ENCODE measurements at places on chromosomes 7 and 10.

DNA sequence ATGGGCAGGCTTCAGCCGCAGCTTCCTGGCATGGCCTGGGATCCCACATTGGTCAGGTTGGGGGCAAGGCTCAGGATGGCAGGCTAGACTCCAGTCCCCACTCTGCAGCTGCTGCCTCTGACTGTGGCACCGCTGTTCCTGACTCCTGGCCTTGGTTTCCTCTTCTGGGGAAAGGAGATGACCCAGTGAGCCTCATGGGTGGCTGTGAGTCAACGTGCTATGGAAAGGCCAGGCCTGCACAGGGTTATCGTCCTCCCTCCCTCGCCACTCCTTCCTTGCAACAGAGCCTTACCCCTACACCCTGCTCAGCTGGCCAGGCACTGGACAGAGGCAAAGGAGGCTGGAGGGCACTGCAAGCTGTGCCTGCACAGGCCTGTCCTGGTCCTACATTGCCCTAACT is 36.1 kb upstream of the CHST15 start:
- no peak for DNase-seq

DNA sequence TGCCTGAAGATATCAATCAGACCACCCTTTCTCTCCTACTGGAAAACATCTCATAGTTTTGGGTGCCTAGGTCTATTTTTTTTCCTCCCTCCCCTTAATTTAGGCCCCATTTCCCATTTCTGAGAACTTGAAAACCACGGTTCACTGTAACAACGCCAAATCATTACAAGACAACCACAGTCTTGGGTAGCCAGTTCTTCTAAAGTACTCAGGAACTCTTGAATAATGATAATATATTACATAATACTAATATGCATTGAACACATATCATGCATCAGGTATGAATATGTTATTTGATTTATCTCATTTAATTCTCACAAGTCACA is 185.1 kb upstream of the ADO start:
- DNase-seq, result no peak

- no peak for DNase-seq
Measured at GRCh38 chr10:108545921-108546320, 1377.4 kb downstream of the XPNPEP1 start.

GRCh38 chr7:66736892-66737291 is 3.6 kb upstream of the RABGEF1 start:
- DNase-seq, result no peak

DNA sequence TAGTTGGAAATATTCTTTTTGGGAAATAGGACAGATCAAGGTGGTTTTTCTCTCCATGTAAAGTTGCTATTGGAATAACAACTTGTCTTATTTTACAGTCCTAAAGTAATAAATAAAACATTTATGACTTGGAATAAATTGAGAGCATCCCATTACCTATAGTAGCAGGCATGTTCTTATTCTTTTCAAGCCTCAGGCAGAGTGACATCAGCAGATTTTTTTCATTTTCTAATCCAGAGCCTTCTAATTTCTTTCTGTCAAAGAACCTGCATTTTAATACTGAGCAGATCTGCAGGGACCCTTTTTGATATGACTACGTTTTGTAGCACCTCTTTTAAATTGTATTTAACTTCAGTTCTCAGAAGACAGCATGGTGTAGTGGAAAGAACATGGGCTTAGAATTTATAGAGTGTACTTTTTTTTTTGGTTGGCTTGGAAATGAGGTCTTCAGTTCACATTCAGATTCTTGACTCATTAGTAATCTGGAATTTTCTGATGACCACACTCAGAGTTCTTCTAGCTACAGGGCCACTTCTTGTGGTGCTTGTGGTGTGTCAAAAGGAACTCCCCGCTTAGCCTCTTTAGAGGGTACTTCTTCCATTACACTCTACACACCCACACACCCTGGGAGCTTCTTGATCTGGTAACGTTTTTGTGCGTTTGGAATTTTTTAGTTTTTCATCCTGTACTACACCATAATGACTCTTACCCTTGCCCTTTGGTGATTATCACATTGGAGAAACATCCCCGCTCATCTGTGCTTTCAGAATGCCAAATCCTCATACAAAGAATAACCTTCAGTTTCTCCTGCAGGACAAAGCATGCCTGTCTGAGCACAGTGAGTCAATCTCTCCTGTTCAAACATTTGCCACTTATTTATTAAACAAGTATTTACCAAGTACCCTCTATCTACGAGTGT is 34.6 kb downstream of the AGK start:
- DNase-seq, result peak; percentile 73

DNA sequence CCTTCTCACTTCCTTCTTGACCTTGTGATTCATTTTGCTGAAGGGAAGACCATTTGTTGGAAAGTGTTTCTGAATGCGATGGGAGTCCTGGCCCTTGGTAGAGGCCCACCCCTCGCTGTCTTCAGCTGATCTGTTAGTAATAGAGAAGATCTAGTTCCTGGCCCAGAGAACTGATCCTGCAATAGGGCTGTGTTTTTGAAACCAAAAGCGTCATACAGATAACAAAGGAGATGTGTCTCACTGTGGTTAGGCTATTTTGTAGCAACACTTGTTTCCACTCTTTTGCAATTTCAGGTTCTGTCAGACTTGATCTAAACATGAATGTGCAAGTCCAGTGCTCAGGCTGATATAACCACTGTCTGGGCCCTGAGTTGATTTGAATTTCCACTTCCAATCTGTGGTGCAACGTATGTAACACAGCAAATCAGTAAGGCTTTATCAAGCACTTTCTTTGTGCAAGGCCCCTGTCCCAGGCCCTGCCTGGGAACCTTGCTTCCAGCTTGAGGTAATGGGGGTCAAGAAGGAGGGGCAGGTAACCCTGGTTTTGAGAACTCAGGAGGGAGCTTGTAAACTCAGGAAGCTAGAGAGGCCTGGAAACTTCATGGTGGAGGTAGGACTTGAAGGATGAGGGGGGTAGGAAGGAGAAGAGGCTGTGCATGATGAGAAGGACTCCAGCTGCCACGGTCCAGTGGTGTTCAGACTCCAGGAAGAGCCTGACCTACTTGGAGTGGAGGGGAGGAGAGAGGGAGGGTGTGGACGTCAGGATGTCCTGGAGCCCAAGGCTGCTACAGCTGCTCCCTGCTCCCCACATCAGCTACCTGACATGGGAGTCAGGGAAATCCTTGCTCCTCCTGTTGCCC is 42.2 kb upstream of the SRGN start:
- peak; percentile 37 for DNase-seq

GRCh38 chr10:28761084-28761846 is 83.9 kb downstream of the BAMBI start:
- no peak for DNase-seq

DNA sequence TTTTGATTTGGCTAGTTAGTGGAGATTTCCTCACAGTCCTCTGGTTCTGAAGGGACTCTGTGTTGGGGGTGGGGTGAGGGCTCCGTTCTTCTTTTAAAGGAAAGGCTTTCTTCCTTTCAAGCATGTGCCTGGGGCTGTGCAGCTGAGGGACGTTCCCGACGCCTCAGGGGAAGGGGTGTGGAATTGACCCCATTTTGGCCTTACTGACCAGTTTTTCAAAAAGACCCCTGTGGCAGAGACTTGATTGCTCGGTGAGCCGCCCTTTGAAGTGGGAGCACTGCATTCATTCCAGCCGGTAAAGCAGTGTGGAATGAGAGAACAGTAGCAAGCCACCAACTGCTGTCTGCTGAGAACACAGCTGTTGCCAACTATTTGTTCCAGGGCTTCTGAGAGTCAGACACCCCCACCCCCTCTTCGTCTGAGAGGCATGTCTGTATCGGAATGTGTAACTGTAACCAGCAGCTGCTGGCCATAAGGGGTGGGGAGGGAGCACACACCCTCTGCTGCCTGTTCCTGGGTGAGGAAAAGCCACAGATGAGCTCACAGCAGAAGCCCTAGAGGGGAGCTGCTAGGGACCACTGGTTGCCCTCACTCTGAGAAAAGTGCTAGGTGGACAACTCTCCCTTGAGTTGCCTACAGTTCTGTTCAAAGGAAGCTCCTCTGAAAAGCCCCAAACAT is 33.2 kb downstream of the WBP1L start:
- DNase-seq, result peak; percentile 31

DNA sequence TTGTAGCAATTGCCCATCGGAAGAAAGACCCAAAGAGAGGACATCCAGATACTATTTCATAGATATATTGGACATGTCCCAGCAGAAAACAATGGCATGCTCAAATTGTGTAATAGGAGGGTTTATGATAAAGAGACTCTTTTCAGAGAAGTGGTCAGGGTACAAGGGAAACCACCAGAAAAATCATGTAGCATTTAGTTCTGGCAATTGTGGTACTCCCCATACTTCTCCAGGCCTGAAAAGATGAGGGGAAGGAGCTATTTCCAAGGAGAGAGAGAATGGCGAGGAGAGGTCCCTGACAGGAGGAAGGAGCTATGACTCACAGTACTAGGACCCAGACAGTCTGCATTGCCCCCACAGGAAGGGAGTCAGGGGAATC is 68.4 kb upstream of the ADO start:
- no peak for DNase-seq

DNA sequence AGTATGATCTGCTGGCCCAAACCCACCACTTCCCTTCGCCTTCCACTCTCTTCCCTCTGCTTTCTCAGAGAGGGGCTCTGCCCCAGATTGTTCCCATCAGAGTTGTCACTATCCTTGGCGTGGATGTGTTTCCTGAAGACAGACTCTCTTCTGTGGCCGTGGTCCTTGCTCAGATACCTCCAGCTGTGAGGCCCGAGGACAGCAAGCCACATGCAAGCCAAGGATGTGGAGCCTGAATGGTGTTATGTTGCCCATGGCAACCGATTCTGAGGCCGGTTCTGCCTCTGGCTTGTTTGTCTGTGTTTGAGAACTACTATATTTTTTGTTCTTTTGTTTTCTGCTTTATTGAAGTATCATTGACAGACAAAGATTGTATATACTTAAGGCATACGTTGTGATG is 247.4 kb upstream of the PODXL start:
- no peak for DNase-seq

DNA sequence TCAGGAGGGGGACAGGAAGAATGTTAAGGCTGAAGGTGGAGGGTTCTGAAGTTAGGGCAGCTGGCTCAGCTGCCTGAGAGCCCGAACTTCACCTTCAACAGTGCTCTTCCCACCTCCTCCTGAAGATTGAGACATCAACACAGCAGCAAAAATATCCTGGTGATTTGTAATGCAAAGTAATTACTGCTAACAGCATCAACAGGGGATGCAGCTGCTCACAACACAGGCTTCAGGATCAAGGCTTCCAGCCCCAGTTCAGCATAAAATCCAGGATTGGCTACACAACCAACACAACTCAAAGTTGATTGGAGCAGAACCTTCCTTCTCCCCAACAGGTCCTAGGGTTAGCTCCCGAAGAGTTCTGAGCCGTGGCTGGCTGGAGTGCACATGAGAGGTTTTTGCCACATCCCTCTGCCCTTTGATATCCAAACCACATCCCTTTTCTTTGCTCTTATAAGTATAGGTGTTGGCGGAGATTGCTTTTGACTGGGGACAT is 242.4 kb downstream of the KIAA1217 start:
- no peak for DNase-seq

GRCh38 chr7:29281782-29282541 is 87.4 kb downstream of the CHN2 start:
- no peak for DNase-seq

DNA sequence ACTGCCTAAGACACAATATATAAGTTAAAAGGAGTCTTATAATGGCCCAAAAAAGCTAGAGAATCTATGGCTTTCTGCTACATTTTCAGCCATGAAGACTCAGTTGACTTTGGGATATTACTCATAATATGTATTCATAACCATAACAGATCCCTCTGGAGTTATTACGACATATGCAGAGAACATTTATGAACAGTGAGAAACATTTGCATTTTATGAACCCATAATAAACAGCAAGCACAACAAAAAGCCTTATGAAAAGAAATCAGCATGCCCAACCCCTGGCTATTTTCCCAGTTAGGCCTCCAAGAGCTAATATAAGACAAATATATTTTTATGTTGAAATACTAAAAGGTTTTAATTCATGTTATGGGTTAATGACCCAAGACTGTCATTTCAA is 52.4 kb downstream of the ARMH3 start:
- no peak for DNase-seq

DNA sequence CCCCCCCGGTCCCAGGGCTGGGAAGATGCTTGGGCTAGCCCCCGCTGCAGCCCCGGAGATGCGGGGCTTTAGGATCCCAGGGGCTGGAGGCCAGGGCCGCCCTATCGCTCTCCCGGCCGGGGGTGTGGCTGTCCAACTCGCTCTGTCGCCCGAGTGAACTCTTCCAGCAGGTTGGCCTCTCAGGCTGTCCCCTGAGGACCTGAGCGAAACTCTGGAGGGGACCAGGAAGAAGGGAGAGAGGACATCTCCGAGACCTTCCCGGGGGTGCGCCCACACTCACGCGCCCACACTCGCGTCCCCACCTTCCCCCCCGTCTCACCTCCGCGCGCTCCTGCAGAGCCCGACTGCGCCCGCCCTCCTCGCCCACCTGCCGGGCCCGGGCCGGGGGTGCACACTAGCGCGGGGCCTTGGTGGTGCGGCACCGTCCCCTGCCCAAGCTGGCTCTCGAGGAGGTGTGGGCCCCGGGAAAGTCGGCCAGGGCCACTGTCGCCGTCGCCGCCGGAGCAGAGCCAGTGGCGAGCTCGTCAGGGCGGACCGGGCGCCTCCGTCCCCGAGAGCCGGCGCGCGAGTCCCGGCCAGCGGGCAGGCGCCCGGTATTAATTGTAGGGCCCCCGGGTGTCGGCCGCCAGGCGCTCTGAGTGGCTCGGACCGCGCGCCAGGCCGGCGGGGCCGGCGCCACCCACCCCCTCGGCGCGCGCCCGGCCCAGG is 101.7 kb upstream of the SVIL start:
- peak; percentile 26 for DNase-seq

DNA sequence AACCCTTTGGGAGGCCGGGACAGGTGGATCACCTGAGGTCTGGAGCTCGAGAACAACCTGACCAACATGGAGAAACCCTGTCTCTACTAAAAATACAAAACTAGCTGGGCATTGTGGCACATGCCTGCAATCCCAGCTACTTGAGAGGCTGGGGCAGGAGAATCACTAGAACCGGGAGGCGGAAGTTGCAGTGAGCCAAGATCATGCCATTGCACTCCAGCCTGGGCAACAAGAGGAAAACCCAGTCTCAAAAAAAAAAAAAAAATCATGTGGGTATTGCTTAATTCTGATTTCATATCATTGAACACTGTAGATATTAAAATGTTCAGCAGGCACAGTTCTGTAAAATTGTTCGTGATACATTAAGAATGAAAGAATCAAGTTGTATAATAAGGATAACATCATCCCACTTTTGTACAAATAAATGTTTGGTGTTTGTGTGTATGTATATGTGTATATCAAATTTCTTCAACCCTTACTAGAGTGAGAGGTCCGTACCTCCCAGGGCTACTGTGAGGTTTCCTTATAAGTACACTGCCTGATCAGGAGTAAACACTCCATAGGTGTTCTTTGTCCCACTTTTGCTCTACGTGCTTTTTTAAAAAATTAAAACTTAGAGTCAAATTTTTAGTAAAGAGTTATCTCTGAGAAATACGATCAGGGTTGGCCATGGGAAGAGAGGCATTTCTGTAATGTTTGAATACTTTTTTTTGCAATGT is 31.7 kb downstream of the PLEKHS1 start:
- DNase-seq, result no peak

- peak; percentile 75 for DNase-seq
Measured at GRCh38 chr10:118698421-118698820, 56.3 kb downstream of the CACUL1 start.

- no peak for DNase-seq
Measured at GRCh38 chr10:100043344-100043743, 33.6 kb upstream of the DNMBP start.

Data from activated naive CD8-positive, alpha-beta T cell treated with anti-CD3 and anti-CD28 coated beads for 36 hours (primary cell).